ENCODE measurements at places on chromosomes 16 and 17.

DNA sequence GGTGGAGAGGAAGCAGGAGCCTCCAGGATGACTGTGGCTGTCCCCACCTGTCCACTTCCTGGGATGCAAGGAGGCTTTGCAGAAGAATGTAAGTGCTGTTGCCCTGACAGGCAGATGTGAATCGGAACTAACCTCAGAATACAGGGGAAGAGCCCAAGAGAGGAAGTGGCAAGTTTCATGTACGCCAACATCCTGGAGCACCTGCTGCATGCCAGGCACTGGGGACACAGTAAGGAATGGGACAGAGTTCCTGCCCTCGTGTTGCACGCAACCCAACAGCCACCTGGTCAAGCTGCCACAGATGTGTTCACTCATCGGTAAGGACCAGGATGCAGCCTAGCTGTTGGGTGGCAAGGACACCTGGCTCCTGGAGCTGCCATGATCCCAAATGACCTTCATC lies 98.6 kb upstream of the RPL38 start:
- no peak for DNase-seq

DNA sequence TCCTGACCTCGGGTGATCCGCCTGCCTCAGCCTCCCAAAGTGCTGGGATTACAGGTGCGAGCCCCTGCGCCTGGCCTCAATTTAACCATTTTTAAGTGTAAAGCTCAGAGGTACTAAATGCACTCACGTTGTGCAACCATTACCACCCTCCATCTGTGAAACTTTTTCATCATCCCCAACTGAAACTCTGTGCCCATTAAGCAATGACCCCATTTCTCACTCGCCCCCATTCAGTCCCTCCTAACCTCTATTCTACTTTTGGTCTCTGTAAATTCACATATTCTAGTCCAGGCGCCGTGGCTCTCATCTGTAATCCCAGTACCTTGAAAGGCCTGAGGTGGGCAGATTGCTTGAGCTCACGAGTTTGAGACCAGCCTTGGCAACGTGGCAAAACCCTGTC lies 8.3 kb upstream of the SPNS3 start:
- DNase-seq, result no peak

GRCh38 chr17:81097134-81097942 lies 62.4 kb downstream of the BAIAP2 start:
- DNase-seq, result peak; percentile 78

DNA sequence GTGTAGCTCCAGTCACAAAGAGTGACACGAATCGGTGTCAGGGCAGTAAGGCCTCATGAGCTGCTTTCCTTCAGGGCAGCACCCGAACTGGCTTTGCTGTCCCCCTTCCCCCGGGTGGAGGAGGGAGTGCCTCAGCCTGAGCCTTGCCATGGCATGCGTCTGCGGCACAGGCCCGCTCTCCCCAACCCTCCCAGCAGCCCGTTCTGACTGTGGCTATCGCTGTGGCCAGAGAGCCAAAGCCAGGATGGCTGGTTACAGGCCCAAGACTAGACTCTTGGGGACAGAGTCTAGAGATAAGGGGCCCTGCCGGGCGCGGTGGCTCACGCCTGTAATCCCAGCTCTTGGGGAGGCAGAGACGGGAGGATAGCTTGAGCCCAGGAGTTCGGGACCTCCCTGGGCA lies 25.9 kb downstream of the CLUH start:
- no peak for DNase-seq

DNA sequence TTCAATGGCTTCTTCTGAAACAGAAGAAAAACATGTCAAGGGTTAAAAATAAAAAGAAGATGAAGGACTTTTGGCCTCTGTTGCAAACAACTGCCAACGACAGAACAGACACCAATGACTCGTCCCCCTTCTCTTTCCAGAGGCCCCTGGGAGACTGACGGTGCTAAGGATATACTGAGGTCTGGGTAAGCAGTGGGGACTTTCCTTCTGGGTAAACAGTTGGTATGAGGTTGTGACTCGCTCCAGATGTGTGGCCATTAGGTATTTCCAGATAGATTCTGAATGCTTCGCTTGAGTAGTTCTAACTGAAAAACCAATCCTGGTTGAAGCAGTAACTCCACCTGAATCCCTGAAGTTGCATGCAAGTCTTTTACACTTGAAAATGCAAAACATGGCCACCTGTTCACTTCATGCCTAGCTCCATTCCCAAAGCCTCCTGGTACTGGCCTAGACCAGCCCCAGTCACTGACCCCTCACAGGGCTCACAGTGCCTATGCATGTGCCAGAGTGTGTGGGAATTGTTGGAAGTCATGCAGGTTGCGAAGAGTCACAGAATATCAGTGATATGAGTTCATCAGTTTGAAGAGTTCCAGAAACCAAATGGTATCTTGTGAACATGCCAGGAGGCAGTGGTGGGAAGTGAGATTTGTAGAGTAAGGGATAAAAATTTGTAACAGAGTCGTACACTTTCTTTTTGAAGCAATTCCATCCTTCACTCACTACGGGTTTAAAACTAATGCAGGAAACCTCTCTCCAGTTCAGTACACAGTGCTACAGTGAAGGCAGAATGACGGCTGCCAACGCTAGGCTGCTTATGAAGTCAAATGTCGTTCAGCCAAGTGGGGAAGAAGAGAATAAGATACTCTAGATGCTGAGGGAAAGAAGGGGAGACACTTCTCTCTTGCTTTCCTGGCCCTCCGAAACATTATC lies 217.8 kb downstream of the ZFHX3 start:
- no peak for DNase-seq

GRCh38 chr16:66925322-66925840 lies at the start of gene RRAD:
Gene RRAD (minus strand): TSS chr16:66925535. CDS start chr16:66925179, 356 bp downstream.
- no peak for DNase-seq

DNA sequence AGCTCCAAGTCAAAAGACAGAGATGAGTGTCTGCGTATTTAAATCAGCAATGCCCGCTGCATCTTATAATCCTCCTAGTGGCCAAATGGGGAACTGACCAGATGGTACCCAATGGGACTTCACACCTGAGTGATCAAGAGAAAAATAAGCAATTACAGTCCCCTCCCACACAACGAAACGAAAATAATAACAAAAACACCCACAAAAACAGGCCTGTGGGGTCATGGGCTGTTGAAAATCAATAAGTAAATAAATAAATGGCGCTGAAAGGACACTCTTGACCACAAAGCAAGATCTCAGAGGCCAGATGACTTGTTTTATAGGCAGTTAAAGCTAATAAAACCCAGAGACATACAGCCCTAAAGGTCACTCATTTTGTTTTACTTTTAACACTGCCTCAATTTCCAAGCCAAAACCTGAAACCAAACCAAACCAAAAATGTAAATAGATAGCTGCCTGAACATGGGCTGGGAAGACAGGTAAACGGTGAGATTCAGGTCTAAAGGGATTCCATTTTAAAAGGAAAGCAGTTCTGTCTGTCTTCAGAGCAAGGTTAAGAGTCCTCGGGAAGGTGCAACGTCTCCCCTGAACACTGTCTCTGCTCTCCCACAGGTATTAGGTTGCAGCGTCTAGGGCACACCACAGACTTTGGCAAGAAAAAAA lies 1.3 kb downstream of the ZNF821 start:
- DNase-seq, result peak; percentile 74

- no peak for DNase-seq
Observed at GRCh38 chr16:69345923-69346322, 5.7 kb downstream of the TMED6 start.

GRCh38 chr17:47009759-47010594 lies 30.9 kb upstream of the RPRML start:
- no peak for DNase-seq

GRCh38 chr17:57677301-57677700 lies 67.8 kb downstream of the CCDC182 start:
- DNase-seq, result no peak

DNA sequence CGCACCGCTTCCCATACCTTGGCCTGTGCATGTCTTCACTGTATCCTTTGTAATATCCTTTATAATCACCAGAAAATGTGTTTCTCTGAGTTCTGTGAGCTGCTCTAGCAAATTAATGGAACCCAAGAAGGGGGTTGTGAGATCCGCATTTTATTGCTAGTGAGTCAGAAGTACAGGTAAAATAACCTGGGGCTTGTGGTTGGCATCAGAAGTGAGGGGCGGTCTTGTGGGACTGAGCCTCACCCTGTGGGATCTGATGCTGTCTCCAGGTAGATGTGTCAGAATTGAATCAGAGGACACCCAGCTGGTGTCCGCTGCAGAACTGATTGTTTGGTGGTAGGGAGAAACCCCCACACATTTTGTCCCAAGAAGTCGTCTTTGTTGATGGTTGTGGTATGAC lies 382.4 kb downstream of the SNX29 start:
- DNase-seq, result no peak

GRCh38 chr16:85395207-85395912 lies 217.8 kb upstream of the GSE1 start:
- no peak for DNase-seq

DNA sequence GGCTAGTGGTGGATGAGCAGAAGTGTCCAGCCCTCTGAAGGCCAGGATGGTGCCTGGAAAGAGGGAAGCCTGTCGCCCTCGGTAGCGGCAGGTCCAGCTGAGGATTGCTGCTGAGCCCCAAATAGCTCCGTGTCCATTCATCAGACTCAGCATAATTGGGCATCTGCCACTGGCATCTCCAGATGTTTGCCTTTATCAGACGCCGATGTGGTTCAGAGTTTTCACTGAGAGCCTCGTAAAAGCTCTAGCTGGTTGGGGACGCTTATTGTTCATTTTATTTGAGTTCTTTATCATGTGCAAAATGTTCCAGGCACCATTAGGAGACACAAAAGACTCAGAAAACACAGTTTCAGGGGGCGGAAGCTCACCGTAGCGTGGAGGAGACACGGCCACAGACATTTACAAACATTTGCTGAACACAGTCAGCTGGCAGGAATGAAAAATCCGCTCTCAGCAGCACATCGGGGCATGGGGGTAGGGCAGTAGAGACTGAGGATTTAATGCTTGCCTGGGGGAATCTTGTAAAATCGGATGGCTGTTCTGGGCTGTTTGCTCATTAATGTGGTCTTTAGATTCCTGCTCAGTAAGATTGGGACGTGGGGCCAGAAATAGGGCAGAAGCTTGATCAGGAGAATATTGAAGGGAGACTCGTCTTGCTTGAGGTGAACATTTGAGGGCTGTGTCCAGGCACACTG lies 41.7 kb downstream of the SMPD3 start:
- no peak for DNase-seq

Measured in endothelial cell (in vitro differentiated cells).